ENCODE measurements at places on chromosomes 5 and 9.

- DNase-seq = no peak
Observed at GRCh38 chr5:91691592-91691991, 308.5 kb upstream of the ARRDC3 start.

DNA sequence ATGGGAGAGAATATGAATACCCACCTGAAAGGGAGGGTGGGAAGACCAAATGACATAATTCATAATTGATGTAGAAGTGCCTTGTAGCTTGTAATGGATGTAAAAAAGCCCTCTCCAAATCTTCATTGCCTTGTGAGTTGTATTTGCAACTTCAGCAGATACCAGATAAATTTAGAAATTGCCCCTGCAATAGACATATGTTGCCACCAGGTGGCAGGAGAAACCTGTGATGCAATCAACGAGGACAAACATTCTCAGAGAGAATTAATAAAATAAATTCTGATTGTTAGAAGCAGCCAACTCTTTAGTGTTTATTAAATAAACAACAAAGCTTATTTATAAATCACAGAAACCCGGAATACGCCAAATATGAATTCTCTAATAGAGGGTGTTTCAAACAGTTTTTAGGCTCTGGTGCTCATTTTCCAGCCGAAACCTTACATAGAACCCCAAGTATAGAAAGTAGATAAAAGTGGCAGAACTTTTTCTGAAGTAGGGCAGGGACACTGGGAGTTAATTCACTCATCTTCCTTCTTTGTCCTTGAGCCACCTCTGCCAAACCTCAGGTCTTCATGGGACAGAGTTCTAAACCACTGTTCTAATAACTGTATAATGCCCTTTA lies 147.8 kb downstream of the TMEM38B start:
- no peak for DNase-seq

DNA sequence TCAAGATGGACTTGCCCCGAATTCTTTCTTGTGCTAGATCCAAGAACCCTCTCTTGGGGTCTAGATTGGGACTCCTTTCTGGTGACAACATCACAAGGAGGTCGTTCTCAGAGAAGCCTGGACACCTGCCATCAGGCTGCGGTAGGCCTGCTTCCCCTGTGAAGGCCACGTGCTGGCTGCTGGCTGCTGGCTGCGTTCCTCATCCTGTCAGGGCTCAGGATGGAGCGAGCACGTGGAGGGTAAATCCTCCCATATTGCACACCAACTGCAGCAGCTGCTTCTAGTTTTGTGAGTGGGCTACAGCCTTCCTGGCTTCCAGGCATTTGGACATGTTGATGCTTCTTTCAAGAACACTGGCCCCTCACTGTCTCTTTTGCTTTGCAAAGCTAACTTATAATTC lies 95.6 kb downstream of the HSPA4 start:
- no peak for DNase-seq

- no peak for DNase-seq
Observed at GRCh38 chr5:147223343-147223742, 11.5 kb upstream of the STK32A start.

- DNase-seq = no peak
Observed at GRCh38 chr5:151223447-151224264, at the start of gene CCDC69. Gene CCDC69, minus strand, starts transcription at chr5:151224092. Its CDS starts 122 bp downstream, at chr5:151223970.

DNA sequence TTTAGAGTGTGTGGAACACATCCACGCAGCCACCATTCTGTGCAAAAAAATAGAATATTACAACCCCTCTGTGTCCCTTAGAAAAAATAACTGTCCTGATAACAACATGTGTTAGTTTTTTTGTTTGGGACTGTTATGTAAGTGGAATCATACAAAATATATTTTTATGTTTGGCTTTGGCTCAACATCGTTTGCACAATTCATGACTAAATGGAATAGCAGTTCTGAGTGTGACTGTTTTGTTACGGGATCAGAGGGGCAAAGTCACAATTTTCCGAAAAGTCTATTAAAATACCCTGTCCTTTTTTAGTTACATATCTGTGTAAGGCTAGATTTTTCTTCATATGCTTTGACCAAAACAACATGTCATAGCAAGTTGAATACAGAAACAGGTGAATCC lies 12.8 kb downstream of the MTREX start:
- no peak for DNase-seq

DNA sequence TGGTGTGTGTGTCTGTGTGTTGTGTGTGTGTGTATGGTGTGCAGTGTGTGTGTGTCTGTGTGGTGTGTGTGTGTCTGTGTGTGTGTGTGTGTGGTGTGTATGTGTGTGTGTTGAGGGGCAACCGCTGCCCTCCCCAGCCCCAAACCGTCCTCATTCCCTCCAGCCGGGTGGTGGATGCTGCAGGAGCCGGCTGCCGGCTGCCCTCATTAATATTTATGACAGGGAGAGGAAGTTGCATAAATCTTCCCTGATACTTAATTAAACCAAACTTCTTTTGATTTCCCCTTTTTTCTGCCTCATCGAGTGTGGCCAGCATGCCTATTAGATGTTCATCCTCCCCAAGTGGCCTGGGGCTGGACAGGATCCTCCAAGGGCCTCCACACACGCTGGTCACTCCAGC lies 121.4 kb upstream of the MVB12B start:
- no peak for DNase-seq

DNA sequence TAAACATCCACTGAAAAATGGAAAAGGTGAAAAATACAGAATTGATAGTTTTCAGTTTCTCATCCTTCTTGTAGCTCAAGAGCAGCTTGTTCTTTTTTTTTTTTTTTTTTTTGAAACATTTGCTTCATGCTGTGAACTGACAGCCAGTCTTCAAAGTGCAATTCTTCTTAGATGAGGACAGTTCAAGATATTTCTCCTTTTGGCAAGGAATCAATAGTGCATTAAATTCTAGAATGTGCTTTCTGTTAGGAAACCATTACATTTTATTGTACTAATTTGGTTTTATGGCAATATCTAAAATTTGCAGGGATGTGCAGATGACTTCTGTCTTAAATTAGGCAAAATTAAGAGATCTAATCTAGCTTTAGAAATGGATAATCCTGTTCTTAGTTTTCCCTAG lies 969.3 kb upstream of the ACO1 start:
- no peak for DNase-seq

DNA sequence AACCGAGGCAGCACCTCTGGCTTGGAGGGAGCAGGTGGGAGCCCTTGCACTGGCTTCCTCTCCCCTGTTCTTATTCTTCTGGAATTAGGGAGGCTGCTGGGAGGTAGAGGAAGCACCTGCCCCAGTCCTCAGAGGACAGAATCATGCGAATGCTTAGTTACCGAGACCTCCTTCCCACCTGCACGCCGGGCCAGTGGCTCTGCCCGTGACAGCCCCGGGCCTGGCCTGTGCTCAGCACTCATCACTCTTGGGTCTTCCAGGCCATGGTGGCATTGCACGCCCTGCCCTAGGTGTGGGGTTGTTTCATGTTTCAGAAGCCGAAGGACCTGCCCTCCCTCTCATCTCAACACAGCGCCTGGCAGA lies 45.3 kb upstream of the NKD2 start:
- DNase-seq = no peak

DNA sequence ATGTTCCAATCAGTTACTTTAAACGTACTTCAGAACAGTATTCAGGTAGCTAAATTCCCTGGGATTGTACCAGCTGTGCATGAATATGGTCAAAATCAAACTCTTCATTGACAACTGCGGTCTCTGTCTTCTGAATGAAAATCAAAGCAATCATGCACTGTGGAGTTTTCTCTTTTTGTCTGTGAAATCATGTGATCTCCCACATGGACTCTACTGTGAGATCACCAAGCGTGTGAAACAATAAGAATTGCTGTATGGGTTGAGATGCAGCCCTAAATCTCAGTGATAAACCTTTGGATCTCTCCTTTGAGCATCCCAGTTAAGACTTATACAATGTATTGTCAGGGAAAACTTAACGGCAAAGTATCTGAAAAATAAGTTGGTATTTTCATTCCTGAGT lies 6.1 kb downstream of the NRG2 start:
- no peak for DNase-seq

- no peak for DNase-seq
Observed at GRCh38 chr5:32014096-32014745, 159.9 kb downstream of the GOLPH3 start.

- DNase-seq = no peak
Observed at GRCh38 chr9:37902796-37903646, 906 bp downstream of the SLC25A51 start.

DNA sequence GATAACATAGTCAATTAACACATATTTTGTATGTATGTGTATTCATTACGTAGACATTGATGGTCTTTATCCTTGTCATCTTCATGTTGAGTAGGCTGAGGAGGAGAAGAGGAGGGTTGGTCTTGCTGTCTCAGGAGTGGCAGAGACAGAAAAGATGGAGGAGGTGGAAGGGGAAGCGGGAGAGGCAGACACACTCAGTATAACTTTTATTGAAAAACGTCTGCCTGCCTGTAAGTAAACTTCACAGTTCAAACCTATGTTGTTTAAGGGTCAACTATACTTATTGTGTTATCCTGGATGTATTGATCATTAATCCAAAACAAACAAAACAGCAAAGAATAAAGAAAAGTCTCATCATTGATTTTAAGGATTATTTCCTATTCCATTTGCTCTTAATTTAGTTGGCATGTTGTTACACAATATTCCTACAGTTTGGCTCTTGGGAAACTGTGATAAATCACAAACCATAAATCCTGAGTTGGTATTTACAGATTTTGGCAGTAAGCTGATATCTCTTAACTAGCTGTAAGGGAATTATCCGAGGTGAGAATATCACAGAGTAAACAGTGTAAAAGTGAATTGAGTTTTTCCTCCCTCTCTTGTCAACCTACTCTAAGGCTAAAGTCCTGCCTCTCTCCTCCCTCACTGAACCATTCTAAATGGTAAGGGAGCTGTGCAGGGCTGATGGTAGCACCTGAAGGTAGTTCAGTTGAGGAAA lies 487.2 kb downstream of the SPATA31D1 start:
- no peak for DNase-seq

DNA sequence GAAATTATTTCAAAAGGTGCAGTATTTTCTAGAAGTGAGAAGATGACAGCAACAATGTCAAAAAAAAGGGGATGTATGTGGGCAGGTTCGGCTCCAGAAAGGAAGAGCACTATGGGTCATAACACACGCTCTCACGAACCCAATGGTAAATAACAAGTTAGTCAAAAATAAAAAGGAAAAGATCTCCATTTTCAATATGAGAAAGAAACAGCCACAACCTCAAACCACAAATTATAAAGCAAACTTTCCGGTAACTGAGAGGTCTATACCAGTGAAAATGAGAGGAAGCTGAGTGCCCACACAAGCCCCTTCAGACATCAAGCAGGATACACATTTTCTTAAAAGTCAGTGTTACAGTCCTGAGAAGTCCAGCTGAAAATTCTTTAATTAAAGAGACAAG lies 398.5 kb upstream of the RPS23 start:
- no peak for DNase-seq

GRCh38 chr5:119315516-119315949 lies 40.3 kb upstream of the TNFAIP8 start:
- DNase-seq = no peak

DNA sequence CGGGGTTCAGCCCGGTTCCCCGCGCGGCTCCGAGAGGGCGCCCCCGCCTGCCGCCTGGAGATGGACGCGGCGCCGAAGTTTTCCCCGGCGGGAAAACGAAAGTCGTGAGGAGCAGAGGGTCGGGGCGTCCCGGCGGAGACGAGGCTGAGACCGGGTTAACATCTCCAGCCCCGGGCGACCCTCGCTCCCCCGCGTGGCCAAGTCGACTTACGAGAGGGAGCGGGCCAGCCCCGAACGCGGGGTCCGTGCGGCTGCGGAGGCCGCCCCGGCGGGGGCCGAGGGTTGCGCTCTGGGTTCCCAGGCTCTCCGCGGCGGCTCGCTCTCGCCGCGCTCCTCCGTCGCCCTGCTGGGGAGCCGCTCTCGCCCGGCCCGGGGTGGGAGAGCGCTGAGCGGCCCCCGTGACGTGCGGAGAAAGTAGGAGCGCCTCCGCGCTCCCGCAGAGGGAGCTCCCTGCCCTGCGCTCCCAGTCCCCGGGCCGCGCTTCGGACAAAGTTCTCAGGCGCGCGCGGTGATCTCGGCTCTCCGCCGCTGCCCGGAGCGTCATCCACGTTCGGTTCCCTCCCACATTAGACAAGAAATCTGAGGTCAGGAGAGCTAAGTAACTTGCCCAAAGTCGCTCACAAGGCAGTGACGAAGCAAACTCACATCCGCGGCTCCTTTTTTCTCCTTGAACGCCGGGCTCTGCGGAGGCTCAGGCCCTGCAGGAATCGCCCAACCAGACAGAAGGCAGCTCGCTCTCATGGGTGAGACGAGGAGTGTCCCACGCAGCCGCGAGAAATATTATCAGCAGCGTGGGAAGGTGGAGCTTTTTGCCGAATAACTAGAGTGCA lies 1.2 kb upstream of the GCNT4 start:
- DNase-seq = no peak
